Retinal pigment epithelial cell (primary cell): ENCODE measurements at places on chromosomes 3 and 15.
A peak's percentile ranks its signal among the peaks of the same experiment; 100 is the strongest.

- DNase-seq, result no peak
These were observed 10.0 kb upstream of the GRAMD2A start for GRCh38 chr15:72207558-72208085.

GRCh38 chr3:101484805-101485620 lies 28.0 kb downstream of the SENP7 start:
- DNase-seq, result no peak

- no peak for DNase-seq
These were observed 1.7 kb downstream of the MLF1 start for GRCh38 chr3:158572766-158573060.

DNA sequence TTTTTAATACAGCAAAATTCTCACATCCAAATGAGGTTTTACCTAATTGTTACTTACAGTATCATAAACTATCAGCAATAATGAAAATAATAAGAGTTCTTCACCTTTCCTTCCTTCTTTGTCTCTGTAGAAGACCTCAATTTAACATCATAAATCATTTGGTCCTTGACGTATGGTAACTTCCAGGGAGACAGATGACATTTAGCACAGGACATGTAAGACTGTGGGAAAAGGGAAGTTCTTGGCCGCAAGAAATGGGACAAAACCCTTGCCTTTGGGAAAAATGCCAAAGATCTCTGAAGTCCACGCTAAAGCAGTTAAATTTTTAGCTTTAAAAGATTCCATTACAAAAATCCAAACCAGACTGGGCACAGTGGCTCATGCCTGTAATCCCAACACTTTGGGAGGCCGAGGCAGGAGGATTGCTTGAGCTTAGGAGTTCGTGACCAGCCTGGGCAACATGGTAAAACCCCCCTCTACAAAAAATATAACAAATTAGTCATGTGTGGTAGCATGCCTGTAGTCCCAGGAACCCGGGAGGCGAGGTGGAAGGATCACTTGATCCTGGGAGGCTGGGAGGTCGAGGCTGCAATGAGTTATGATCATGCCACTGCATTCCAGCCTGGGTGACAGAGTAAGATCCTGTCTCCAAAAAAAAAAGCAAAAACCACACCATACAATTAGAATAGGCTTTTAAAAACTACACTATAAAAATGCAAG lies 8.8 kb downstream of the PTPN9 start:
- no peak for DNase-seq

DNA sequence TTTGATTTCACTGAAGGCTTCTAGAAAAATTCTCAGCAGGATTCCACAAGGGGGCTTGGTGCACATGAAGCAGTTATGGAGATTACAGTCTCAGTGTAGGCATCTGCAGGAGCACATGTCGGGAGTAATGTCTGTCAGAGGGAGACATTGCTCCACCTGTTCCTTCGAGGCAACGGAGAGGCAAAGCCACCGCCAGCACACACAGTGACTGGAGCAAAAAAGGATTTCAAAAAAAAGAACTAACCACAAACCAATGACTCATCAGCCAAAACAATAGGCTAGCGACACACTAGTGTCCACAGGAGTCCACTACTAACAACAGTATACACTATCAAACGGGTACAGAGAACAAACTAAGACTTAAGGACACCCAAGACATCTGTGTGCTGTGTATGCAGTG lies 68.9 kb downstream of the NPTN start:
- peak; percentile 25 for DNase-seq
